Psoas muscle (tissue), 8 donors: ENCODE measurements at places on chromosomes 2 and 18. TPM values are rescaled to one million over a fixed set of nuclear protein-coding genes. Genes with fewer than 3 reads are reported as not detected.
A peak's percentile ranks its signal among the peaks of the same experiment; 100 is the strongest.

DNA sequence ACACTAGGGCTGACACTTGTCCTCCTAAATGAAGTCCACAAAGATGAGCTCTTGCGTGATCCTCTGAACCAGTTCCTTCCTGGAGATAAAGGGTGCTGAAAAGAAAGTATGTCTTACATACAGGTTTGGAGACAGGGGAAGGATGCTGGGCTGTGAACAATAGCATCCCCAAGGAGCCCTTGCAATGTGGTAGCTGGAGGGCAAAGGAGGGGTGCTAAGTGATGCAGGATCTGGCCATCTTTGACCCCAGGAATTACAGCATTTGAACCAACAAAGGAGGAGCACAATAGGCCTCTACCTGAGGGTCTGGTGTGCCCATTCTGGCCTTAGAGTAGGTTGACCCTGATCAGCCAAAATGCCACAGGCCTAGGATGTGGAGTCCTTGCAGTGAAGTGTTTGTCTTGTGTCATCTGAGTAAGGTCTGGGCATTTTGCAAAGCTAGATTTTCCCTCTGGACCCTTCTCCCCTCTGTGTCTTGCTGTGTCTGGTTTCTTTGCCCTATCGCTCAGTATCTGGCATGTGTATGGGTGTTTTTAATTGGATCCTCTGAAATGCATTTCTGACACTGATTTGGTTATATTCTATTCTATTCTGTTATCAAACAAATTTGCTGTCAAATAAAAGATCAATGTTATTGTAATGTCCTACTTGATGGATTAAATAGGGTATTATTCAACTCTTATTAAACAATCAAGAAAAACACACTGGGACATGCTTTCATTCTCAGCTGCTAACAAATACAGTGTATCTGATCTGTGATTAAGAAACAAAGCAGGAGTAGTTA, 364.8 kb upstream of the MEIS1 start:
- H3K4me1 ChIP-seq: no peaks in the 10 kb centered on the region
- H3K27me3 ChIP-seq: no peaks in the 10 kb centered on the region
- no peaks in the 10 kb centered on the region for H3K36me3 ChIP-seq
- no peak for DNase-seq
- no peak overlapping the region for H3K27ac ChIP-seq

The OTX1 gene
- polyA plus RNA-seq: not detected

The CLEC4F gene
- 0.42 TPM for polyA plus RNA-seq

The GPR55 gene
- 0.03 TPM for polyA plus RNA-seq

DNA sequence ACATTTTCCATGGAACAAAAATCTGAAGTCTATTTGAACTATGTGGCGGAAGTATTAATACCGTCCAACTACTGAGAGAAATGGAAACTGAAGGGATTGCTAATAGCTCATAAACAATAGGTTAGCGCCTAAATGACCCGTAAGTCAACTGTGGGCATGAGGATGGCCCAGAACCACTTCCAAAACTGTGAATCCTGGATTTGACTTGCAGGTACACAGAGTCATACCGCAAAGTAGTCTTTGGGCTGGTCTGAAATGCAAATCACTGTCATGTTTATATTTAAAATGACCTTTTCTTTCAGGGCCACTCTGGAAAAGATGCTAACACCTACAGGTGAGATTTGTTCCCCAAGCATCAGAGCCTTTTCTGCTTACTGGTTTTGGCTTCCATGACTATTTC, 50.6 kb downstream of the STAT4 start:
- no peak for DNase-seq
- H3K4me3 ChIP-seq: no peak overlapping the region
- H3K27me3 ChIP-seq: no peaks in the 10 kb centered on the region
- no peaks in the 10 kb centered on the region for H3K4me1 ChIP-seq

The FAHD2B gene
- 10.6 TPM for polyA plus RNA-seq

The ST6GAL2 gene
- polyA plus RNA-seq: 0.01 TPM

DNA sequence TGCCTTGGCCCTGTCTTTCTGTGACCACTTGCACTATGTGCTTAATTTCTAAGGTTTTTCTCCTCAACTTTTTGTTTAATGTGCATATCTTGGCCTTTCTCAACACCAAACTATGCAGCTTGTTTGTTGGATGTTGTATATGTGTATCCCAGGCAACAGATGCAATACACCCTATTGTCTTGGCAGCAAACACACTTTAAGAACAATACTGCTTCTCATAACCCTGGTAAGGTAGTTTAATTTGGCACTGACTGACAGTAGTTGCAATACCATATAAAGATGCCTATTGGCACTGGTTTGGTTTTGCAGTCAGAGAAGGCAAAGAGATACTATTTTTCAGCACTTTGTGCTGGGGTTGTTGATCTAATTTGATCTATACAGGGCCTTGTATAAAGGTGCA, 360.7 kb upstream of the CWC22 start:
- H3K27ac ChIP-seq: no peak overlapping the region
- H3K36me3 ChIP-seq: no peaks in the 10 kb centered on the region
- H3K27me3 ChIP-seq: no peaks in the 10 kb centered on the region
- no peak for DNase-seq
- no peak overlapping the region for H3K4me3 ChIP-seq

- H3K36me3 ChIP-seq: no peaks in the 10 kb centered on the region
- peak overlapping the region; percentile 85 for H3K27ac ChIP-seq
- H3K27me3 ChIP-seq: no peaks in the 10 kb centered on the region
Observed at GRCh38 chr2:222714361-222715241, 43.1 kb downstream of the MOGAT1 start.

- H3K4me1 ChIP-seq: peaks cover 6% of the 10 kb centered on the region
- DNase-seq: no peak
- no peaks in the 10 kb centered on the region for H3K36me3 ChIP-seq
Observed at GRCh38 chr2:8009010-8009597, 672.8 kb upstream of the ID2 start.

DNA sequence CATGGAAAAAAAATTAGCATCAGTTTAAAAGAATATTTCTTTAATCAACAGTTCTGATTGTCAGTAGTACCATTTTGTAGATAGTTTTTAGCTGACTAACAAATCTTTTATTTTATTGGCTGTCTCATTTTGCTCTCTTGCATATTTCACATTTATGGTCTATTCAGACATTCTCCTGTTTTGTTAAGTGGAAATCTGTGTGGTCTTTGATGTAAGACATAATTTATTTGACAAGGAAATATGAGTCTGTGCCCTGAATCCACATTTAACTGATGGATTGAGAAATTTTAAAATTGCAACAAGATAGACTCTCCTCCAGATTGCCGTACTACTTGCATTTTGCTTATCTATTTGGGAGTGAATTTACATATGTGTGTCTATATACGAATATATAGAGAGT, 96.3 kb upstream of the ATP5MC3 start:
- H3K27me3 ChIP-seq: no peaks in the 10 kb centered on the region
- H3K27ac ChIP-seq: no peak overlapping the region
- no peak overlapping the region for H3K4me3 ChIP-seq
- H3K4me1 ChIP-seq: no peaks in the 10 kb centered on the region

The SETBP1 gene
- polyA plus RNA-seq: 2.5 TPM

The INPP1 gene
- polyA plus RNA-seq: 16.0 TPM

DNA sequence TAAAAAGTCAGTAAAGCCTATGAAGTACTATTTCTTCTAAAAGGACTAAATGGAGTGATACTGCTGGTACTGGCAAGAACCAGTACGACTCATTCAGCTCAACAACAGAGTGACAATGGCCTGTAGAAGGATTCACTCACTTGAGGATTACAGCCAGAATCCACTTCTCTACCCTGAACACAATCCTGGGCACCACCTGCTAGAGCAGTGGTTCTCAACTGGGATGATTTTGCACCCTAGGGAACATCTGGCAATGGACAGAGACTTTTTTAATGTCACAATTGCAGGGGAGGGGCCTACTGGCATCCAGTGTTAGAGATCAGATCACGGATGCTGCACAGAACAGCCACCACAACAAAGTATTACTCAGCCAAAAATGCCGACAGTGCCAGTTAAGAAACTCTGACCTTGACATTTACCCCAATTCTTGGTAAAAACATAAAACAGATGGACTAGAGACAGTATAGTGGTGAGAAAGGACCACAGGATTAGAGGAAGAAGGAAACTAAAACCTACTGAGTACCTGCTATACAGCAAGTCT, 5.0 kb downstream of the SPIRE1 start:
- H3K4me1 ChIP-seq: peaks cover 26% of the 10 kb centered on the region
- H3K27me3 ChIP-seq: no peaks in the 10 kb centered on the region
- no peak overlapping the region for H3K4me3 ChIP-seq
- peak overlapping the region; percentile 46 for H3K27ac ChIP-seq

- no peak overlapping the region for H3K27ac ChIP-seq
- no peak overlapping the region for H3K4me3 ChIP-seq
- no peak for DNase-seq
Observed at GRCh38 chr18:44672506-44672905, 8.2 kb upstream of the SETBP1 start.

- no peak overlapping the region for H3K27ac ChIP-seq
- DNase-seq: no peak
- no peaks in the 10 kb centered on the region for H3K36me3 ChIP-seq
- no peaks in the 10 kb centered on the region for H3K4me1 ChIP-seq
Observed at GRCh38 chr18:54961016-54961423, 1.8 kb upstream of the CCDC68 start.

DNA sequence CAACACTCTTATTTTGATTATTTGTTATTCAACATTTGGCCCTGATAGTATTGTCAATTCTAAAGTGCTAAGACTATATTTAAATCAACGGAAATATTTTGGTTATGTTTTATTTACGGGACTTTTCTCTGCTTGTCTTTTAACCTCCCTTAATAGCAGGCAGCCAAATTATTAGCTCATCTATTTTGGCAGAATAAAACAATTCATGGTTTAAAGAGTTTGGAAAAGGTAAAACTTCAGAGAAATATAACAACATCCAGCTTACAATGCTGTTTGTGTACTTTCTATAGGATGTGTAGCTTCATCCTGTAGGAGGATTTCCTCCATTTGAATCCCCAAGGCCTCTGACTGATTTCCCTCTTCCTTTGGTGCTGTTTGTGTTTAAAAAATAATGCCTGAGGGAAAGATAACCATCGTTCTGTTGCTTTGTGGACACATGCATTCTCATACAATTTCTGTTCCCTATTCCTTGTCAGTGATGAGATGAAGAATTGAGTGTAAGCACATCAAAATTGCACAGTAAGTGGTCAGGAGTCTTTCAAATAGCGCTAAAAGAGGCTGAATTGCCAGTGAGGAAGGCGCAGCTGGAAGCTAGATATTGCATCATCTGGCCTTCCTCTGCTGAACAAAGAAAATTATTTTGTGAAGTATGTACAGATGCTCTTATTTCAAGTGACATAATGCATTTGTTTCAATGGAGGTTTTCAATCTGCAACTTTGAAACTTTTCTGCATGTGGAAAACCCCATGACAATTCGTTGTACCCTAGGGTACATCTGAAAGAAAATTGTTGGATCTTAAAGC, 80.3 kb downstream of the CD28 start:
- no peaks in the 10 kb centered on the region for H3K4me1 ChIP-seq
- H3K36me3 ChIP-seq: no peaks in the 10 kb centered on the region
- DNase-seq: no peak
- H3K27me3 ChIP-seq: no peaks in the 10 kb centered on the region
- peak overlapping the region; percentile 54 for H3K27ac ChIP-seq

GRCh38 chr2:137223722-137224121, 458.4 kb downstream of the THSD7B start:
- H3K36me3 ChIP-seq: no peaks in the 10 kb centered on the region
- no peak overlapping the region for H3K4me3 ChIP-seq
- H3K4me1 ChIP-seq: no peaks in the 10 kb centered on the region
